NCI-H1436 (cell line): ENCODE measurements at places on chromosomes 4 and X.
A peak's percentile ranks its signal among the peaks of the same experiment; 100 is the strongest.

DNA sequence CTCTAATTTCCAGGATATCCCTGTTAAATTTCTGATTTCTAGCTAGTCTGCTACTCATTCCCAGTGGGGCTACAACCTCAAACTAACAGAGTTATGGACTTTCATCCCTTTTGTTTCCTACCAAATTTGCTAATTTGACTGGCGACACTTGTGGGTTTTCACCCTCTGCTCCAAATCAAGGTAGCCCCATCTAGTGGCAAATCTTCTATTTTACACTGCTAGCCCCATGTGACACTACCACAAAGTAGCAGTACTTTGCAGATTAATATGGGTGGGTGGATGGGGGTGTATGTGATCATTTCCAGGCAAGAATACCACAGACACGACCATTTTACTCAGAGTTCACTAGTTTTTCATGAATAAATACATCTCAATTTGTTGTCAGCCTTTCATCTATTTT is 150.3 kb downstream of the MSL3 start:
- peak; percentile 4 for DNase-seq

DNA sequence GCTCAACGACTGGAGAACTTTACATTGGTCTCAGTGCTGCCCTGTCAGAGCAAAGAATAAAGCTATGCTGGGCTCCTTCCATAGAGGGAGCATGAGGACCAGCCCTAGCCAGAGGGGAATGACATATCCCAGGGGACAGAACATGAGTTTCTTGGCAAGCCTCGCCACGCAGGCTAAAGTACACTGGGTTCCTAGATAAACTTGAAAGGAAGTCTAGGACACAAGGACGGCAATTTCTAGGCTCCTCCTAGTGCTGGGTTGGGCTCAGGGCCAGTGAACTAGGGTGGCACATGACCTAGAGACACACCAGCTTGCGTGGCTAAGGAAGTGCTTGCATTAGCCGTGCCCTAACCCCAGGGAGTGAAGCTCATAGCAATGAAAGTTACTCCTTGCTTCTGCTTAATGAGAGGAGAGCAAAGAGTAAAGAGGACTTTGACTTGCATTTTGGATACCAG is 141.0 kb downstream of the MAB21L2 start:
- peak; percentile 38 for DNase-seq

DNA sequence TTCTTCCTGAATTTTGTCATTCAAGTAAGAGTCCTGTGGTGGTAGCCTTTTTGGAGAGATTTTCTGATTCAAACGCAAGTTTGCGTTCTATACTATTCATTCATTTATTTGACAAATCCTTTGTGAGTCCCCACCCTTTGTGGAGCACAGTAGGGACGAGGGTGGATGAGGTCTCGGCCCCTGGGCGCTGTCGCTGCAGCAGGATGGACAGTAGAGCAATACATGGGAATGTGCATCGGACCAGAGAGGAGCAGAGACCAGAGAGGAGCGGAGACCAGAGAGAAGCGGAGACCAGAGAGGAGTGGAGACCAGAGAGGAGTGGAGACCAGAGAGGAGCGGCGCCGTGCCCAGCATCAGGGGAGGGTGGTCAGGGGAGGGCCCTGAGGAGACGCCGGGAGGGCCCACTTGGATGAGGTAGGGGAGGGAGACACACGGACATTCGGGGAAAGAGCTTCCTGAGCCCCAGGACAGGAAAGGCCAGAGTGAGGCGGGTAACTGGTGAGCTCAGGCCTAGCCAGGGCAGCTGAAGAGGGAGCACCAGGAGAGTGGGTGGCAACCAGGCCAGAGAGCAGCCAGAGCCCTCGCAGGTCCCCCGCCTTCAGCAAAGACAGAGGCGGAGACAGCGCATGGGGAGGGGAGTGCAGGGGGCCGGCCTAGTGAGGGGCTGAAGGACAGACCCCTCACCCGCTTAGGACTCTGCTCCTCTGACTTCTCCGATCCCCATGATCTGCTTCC is 67.3 kb downstream of the NAT8L start:
- no peak for DNase-seq

GRCh38 chr4:41632481-41633073 is 94.6 kb downstream of the LIMCH1 start:
- no peak for DNase-seq

DNA sequence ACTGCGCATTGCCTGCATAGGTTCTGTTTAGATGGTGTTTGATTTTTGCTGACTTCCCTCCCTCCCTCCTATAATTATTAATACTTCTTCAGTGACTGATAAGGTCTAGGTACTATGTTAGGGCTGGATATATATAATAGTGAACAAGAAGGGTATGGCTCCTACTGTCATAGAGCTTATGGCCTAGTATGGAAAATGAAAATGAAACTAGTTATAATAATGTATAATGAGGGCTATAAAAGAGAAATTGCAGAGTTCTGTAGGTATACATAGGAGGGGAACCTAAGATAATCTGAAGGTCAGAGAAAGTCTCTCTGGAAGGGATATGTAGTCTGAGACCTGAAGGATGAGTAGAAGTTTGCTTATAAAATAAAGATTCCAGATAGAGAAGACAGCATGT is 102.1 kb downstream of the DCK start:
- DNase-seq, result no peak

GRCh38 chr4:38075370-38076152 is 115.4 kb downstream of the PTTG2 start:
- no peak for DNase-seq

GRCh38 chrX:78747971-78748370 is 451 bp downstream of the LPAR4 start:
- DNase-seq, result no peak

DNA sequence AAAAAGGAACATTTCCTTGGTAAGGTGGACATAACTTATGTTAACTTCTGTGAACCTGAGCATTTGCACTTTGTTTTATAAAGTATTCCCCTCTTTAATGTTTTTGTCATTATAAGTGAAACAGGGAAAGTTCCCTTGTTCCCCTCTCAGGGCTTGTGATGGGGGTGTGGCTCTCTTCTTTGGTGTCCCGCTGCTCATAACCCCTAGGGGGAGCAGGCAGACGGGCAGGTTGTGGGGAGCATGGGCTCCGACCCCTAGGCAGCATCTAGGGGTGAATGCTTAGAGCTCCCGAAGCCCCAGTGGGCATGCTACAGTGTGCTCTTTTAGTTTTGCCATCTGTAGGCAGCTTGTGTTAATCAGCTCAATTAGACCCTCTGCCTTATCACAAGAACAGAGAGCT is 200.4 kb downstream of the DACH2 start:
- DNase-seq, result no peak

- DNase-seq, result no peak
These were observed 6.6 kb downstream of the MSL3 start for GRCh38 chrX:11764602-11765067.
